ENCODE measurements at places on chromosomes 2 and 18.

- no peak for DNase-seq
Observed at GRCh38 chr2:13227578-13227977, 510.8 kb downstream of the TRIB2 start.

- no peak for DNase-seq
Observed at GRCh38 chr2:135820003-135820618, 16.9 kb downstream of the LCT start.

GRCh38 chr2:112646102-112646719 lies 472 bp downstream of the SLC20A1 start:
- no peak for DNase-seq

DNA sequence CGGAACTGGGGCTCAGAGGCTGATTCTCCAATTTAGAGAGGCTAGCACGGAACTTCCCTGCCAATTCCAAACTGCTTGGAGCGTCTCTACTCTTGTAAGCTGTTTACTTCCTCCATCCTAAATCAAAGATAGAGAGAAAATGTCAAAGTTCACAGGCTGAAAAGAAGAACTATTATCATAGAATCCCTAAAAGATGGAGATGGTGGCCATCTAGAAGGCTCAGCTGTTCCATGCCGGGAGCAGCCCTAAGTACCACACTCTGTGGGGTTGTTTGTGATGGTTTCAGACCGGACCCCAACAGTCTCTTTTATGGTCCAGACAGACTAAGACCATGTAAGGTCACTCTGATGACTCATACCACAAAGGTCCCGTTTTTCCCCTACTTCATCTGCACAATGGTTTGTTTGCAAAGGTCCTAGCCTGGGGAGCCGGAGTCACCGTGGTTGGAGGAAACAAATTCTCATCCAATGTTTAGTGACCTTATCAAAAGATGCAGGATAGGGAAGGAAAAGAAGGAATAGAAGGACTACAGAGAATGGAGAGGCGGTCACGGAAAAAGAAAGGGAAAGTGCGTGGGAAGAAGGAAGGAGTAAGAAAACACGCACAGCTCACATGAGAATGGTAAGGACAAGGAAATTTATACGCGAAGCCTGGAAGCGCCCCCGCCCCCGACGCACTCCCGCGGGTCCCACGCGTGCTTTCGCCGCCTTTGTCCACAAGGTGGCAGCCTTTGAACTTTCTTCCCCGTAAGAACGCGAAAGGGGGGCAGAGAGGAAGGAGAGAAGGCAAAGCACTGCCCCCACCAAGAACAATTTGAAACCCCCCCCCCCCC lies 453 bp upstream of the ANTXR1 start:
- peak; percentile 72 for DNase-seq

DNA sequence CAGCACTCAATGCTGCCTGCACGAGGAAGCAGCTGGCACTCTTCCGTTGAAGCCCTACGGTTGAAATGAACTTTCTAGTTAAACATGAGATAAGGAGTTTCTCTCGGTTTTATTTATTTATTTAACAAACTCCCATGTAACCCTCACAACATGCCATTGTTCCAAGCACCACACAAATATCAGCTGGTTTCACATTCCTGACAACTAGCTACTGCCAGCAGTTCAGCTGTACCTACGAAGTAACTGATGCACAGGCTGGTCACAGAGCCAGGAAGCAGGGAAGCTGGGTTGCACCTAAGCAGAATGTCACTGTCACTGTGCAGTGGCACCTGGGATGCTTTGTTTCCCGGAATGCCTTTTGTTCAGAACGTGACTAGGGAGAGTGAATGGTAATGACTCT lies 18.1 kb downstream of the TIMM21 start:
- no peak for DNase-seq

GRCh38 chr2:136149011-136149410 lies 31.1 kb upstream of the CXCR4 start:
- no peak for DNase-seq

GRCh38 chr2:37610638-37611289 lies 60.7 kb downstream of the CDC42EP3 start:
- DNase-seq: no peak

DNA sequence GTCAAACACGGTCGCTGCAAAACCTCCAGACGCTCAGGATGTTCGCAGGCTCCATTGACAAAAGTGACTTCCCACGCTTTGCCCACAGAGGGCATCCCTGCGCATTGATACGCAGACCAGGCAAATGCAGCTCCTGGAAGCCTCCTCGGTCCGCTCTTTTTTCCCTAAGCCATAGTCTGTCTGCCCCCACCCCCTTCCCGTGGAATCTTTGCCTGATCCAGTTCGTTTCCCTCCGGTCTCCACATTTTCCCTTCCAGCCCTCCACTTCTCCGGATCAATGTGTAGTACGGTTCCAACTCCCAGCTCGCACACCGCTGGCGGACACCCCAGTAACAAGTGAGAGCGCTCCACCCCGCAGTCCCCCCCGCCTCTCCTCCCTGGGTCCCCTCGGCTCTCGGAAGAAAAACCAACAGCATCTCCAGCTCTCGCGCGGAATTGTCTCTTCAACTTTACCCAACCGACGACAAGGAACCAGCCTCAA lies at the start of gene DCC:
Gene DCC, plus strand, starts transcription at position 307 of the 481 bp plus-strand sequence. CDS start 591 bp downstream, outside the sequence.
- peak; percentile 21 for DNase-seq

DNA sequence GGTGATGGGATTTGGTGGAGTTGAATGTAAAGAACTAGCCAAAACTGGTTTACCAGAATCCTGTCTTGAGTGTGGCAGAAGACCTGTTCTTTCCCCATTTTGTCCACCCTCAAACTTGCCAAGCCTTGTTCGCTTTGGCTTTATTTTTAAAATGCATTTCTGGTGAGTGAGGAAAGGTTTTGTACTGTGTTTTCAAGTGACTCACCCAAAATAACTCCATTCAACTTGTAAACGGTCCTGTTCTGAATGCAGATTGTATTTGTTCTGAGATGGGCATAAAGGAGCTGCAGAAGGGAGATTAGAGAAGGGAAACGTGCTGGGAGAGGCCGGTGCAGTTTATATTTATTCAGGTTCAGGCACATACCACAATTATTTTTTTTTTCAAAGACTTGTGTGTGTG lies 5.3 kb upstream of the ITPRID2 start:
- DNase-seq: no peak

DNA sequence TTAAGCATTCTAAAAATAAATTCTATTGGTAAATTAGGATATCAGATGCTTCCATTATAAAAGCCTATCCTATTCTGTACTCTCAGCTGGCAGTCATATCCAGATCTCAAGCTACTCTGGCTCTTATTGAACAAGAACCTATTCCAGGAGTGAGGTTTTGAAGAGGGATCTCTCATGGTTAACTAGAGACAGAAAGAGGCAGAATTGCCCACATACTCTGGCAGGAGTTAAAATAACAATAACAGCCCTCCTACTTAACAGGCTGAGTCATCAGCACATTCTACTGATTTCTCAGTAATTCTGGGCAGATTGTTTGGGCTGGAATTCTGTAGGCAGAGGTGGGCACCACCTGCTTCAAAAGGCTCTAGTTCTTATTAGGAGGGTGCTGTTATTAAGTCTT lies 142.0 kb upstream of the UNC80 start:
- no peak for DNase-seq

- DNase-seq: no peak
Observed at GRCh38 chr2:176455816-176456291, 186.6 kb downstream of the MTX2 start.

- DNase-seq: no peak
Observed at GRCh38 chr2:238950551-238950950, 102.7 kb downstream of the TWIST2 start.

DNA sequence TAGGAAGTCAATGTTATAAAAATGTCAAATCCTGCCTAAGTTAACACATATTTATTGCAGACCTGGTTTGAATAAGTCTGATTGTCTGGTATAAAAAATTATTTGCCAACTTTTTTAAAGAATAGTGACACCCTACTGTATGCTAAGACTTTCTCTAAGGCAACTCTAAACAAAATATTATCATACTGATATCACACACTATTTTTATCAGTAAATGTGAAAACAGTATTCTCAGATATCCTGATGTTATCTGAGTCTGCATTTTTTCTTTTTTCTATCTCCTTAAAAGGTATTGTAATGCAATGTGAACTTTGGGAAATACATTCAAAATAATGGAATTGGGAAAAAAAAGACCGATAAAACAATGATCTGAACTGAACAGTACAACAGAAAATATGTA lies 127.1 kb downstream of the DOCK10 start:
- no peak for DNase-seq

DNA sequence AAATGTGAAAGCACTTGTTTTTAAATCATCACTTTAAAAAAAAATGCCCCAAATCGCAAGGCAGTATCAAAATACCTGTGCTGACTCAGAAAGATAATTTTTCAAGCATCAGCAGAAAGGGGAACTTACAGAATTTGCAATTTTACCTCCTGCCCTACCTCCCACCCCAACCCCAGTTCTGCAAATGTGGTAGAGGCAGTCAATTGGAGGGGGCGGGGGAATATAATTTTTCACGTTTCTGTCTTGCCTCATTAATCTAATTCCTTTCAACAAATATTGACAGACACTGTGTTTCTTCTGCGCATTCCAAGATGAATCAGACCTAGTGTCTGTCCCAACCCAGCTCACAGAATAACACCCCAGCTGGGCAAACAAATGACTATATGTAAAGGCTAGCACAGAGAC lies 76.8 kb downstream of the ALPK2 start:
- DNase-seq: no peak

DNA sequence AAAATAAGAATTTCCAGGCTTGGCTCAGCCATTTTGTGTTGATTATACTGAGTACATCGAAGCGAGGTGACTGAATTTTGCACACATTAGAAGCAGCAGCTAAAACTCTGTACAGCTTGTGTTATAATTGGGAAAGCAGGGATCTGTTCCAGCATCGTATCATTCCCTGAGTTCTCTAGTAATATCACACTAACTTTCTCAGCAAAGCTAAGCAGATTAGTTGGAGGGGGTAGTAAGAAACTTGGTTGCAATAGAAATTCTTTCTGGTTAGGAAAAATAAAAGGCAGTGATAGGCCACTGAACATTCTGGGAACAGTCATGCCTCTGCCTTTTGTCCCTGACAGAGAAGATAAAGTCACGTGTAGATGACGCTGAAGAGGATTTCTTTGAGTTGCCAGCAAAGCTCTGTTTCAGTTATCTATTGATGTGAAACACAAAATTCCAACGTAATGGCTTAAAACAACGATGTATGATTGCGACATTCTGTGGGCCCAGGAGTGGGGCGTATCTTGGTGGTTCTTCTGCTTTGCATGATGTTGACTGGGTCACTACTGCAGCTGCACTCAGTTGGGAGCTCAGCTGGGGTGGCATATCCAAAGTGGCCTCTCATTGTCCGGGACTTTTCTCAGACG lies 202.1 kb upstream of the MEX3C start:
- no peak for DNase-seq

- no peak for DNase-seq
Observed at GRCh38 chr18:3262234-3263131, 550 bp downstream of the MYL12B start.

DNA sequence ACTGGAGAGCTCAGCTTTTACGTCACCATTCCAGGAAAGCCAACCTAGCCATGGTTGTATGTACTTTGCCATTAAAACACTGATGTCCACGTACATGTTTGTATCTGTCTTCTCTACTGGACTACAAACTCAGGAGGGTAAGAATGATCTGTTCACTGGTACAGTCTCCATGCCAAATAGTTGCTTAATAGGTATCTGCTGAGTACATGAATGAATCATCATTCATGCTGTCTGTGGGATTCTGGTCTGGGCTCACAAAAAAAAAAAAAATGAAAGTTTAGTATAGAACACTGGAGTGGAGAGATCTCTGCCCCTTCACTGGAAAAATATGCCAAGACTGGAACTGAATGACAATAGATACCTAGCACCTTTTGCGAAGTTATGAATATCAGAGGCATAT lies 102.6 kb upstream of the ITGA4 start:
- DNase-seq: no peak

GRCh38 chr18:72544092-72544886 lies at the start of gene CBLN2:
Gene CBLN2 (minus strand): TSS chr18:72544342. CDS start chr18:72542160, 2,182 bp downstream.
- peak; percentile 25 for DNase-seq

GRCh38 chr2:9538000-9538507 lies 17.6 kb downstream of the ADAM17 start:
- no peak for DNase-seq

GRCh38 chr2:10954856-10955818 lies 43.4 kb downstream of the KCNF1 start:
- no peak for DNase-seq

DNA sequence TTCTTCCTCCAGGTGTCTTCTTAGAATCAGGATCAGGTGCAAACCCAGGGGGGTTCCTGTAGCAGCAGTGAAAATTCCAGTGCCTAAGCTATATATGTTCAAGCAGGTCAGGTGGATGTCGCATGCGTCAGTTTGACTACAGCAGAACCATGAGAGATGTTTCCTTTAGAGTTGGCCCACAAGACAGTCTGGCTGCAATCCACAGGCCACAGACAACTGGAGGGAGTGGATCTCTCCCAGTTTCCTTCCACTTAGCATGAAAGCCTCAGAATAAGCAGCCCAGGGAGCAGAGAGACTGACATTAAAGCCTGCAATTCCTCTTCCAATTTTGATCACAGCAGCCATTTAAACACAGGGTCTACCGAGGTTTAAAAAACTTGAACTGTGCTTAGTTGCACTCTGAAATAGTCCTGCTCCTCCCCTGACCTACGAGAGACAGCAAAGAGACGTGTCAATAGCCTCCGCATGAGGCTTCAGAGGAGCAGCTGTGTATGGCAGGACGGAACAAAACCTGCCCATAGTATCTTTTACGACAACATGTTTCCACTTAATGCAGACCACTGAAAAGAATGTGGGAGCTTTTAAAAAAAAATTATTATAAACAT lies 988 bp upstream of the KCNE4 start:
- DNase-seq: no peak

DNA sequence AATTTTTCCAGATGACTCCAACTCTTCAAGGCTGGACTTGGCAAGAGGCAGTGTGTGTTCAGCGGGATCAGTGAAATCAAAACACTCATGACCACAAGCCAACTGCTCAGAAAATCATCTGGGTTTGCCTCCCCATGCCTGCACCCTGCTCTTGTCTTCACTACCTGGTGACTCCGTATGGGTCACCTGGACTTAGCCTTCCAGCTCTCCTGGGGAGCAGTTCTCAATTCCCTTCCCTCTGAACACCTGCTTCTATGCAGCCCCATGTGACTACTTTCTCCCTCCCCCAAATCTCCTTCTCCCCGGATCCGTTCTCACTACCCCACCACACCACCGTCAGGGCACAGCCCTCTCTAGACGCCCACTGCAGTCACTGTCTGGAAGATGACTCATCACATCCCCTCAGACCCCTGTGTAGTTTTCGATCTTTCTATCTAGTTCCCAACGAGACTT lies 130.2 kb upstream of the ID2 start:
- no peak for DNase-seq

GRCh38 chr2:84676295-84676694 lies 160.0 kb downstream of the DNAH6 start:
- no peak for DNase-seq

DNA sequence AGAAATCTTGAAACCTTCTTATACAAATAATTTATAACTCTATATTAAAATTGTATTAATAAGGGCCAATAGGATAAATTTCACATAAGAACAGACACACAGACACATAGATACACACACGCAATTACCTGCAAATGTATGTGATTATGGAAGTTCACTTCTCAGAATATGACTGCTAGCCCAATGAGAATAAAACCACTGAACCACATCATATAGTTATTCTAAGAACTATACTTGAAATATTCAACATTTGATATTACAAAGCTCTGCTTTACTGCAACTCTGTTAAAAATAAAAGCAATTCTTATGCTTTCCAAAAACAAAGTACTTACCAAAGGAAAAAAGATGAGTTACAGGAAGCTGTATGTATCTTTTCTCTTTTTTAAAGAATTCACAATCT lies 51.1 kb downstream of the PGAP1 start:
- no peak for DNase-seq

- DNase-seq: no peak
Observed at GRCh38 chr18:39325973-39326372, 1760.4 kb upstream of the CELF4 start.

GRCh38 chr18:60568220-60568619 lies 195.6 kb upstream of the MC4R start:
- DNase-seq: no peak

All from cerebellar cortex (tissue), 1 donor.